ENCODE measurements at places on chromosomes 1 and 21.

GRCh38 chr21:33961061-33961460 is 45.5 kb upstream of the ATP5PO start:
- no peak for DNase-seq

DNA sequence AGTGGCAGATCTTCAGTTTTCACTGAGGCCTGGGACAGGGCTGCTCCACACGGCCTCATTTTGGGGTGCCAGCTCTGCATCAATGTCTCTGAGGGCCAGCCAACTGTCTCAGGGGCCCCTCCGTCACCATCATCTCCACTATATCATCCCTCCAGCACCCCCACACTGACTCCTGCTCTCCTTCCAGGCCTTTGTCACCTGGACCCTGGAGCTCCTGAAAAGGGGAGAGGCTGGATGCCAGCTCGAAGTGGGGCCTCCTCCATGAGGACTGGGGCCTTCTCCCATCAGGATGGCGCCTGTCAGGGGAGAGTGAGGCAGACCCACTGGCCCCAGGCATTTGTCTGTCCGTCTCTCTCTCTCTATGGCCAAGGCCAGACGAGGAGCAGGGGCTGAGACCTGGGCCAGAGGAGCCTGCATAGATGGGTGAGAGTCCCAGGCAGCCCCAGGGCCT is 44.7 kb upstream of the LRP8 start:
- DNase-seq, result no peak

GRCh38 chr1:221923929-221924598 is 182.2 kb upstream of the DUSP10 start:
- no peak for DNase-seq

DNA sequence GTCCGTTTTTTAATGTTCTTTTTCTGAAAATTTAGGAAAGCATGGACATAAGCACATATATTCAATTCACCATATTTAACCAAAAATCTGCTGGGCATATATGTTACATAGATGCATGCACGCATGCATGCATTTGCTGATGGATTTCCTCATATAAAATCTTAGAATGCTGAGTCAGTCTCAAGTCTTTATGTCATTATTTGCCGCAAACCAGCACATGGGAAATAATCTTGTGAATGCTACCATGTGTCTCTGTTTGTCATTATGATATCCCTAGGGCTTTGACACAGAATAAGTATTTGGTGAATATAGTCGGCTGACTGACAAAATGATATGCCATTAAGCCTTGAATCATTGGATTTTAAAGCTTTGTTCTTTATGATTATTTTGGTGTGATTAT is 776.5 kb downstream of the KCNT2 start:
- DNase-seq, result no peak

DNA sequence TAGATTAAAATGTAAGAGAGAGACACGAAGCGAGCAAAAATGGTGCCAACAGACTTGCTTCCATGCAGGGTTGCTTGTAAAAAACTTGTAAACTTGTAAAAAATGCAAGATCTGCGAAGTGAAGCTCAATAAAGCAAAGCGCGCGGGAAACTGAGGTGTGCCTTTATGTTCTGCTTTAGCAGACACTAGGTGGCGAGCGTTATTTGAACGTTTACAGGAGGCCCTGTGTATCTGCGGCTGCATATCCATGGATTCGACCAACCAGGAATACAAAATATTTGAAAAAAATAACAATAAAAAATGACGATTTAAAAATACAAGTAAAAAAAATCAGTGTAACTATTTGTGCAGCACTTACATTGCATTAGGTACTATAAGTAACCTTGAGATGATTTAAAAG is 1.5 kb downstream of the UBE2G2 start:
- no peak for DNase-seq

DNA sequence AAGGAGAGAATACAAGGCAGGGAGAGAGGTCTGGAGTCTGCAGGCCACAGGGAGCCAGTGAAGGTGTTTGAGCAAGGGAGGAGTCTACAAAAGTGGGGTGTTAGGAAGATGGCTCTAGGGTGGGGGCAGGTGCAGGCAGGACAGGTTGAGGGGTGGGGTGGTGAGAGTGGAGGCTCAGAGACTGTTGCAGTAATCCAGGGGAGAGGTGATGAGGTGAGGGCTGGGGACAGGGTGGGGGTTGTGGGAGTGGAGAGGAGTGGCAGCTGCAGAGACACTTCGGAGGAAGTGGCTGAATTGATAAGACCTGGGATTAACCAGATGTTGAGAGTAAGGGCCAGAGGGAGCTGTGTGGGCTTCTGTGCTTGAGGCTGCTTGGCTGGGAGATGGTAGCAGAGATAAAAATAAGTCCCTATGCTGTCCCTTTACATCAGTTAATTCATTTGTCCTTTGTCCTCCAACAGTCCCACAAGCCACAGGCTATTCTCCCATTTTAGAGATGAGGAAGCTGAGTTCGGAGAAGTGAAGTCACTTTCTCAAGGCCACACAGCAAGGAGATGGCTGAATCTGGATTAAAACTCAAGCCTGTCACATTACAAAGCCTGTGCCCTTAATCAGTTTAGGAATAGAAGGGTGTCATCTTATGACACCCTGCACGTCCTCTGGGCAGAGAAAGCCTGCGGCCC is 54.8 kb upstream of the SYNC start:
- DNase-seq, result no peak

GRCh38 chr21:21018821-21019220 is 20.6 kb downstream of the NCAM2 start:
- DNase-seq, result no peak

GRCh38 chr1:63407002-63407401 is 39.6 kb downstream of the ALG6 start:
- DNase-seq, result no peak

DNA sequence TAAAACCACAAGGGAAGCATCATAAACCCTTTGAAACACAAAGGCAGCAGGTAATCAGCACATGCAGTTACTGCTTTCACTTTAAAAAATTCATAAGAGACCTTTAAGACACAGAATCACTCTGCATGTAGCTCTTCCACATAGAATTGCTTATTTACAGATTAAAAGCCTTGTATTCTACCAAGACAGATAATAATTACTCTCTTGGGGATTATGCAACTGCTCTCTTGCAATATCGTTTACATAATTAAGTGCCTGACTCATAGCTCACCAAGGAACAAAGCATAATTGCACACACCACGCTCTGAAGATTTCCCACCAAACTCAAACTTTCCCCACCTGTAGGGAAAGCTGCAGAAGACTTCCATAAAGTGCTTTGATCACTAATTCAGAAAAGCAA is 87.9 kb downstream of the VAV3 start:
- peak; percentile 56 for DNase-seq
